ENCODE measurements at places on chromosomes 16 and 17.

- no peak for DNase-seq
Observed at GRCh38 chr17:72810991-72811508, 281.4 kb downstream of the SLC39A11 start.

GRCh38 chr17:45672301-45672700, 111.8 kb upstream of the CRHR1 start:
- no peak for DNase-seq

GRCh38 chr17:47937941-47938340, 3.4 kb upstream of the PNPO start:
- no peak for DNase-seq

GRCh38 chr16:50980666-50981065, 170.4 kb downstream of the SALL1 start:
- no peak for DNase-seq

- DNase-seq = no peak
Observed at GRCh38 chr17:75517297-75517865, 1.1 kb downstream of the TSEN54 start.

- no peak for DNase-seq
Observed at GRCh38 chr17:77451894-77452852, 311.4 kb downstream of the SEC14L1 start.

DNA sequence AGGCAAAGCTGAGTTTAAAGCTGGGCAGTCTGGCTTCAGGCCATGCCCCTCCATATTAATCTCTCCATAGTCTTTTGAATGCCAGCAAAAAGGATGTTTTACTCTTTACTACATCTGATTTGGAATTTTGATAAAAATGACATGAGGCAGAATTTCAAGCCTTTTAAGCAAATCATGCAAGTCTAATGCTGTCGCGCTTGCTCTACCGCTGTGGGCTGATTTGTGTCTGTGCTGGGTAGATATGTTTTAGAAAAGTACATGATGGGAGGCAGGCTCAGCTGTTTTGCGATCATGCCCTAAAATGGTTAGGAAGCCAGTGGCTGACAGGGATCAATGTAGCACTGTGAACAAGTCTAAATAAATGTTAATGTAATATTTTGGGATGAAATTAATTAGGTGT, 311.9 kb downstream of the CA10 start:
- no peak for DNase-seq

GRCh38 chr17:49554694-49555494, 20.8 kb upstream of the NXPH3 start:
- no peak for DNase-seq

DNA sequence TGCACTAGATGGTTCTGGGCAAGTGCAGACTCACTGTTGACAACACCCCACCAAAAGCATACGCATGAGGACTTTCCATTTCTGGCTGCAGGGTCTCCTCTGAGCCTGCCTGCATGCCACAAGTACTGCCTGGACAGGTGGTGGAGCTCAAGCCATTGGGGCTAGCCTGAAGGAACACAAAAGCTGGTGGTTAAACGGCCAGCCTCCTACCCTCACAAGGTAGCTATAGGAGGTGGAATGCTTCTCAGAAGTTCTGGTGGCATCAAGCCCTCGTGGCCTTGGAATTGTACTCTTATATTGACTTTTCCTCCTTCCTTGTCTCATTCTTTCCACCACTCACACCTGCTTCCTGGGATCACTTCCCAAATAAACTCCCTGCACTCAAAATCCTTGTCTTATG, 56.6 kb upstream of the BCAR1 start:
- no peak for DNase-seq

DNA sequence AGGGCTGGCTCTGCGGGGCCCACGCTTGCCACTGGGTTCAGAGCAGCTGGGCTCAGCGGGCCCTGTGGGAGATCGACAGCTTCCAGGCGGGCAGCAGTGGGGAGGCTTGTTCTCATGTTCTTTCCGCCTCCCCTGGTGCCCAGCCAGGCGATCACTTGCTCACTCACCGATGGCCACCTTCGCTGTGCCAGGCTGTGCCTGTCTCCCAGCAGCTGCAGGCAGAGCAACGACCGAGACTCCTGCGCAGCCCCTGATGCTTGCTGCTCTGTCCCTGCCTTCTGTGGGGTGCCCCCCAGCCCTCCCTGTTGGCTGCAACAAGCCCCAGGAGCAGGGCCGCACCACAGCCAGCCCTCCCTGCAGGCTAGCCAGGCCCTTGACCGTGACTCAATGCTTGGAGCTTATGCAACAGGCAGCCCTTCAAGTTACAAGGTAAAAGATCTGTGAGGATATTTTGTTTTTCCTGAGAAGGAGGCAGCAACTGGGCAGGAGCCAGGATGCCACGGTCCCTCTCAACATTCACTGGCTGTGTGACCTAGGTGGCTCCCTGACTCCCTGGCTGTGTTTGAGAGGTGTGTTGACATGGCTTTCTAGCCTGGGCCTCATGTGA, 9.6 kb upstream of the SPNS2 start:
- no peak for DNase-seq

GRCh38 chr16:84769416-84769815, 50.4 kb upstream of the CRISPLD2 start:
- no peak for DNase-seq

- peak; percentile 32 for DNase-seq
Observed at GRCh38 chr16:49520492-49521038, 147.0 kb downstream of the C16orf78 start.

DNA sequence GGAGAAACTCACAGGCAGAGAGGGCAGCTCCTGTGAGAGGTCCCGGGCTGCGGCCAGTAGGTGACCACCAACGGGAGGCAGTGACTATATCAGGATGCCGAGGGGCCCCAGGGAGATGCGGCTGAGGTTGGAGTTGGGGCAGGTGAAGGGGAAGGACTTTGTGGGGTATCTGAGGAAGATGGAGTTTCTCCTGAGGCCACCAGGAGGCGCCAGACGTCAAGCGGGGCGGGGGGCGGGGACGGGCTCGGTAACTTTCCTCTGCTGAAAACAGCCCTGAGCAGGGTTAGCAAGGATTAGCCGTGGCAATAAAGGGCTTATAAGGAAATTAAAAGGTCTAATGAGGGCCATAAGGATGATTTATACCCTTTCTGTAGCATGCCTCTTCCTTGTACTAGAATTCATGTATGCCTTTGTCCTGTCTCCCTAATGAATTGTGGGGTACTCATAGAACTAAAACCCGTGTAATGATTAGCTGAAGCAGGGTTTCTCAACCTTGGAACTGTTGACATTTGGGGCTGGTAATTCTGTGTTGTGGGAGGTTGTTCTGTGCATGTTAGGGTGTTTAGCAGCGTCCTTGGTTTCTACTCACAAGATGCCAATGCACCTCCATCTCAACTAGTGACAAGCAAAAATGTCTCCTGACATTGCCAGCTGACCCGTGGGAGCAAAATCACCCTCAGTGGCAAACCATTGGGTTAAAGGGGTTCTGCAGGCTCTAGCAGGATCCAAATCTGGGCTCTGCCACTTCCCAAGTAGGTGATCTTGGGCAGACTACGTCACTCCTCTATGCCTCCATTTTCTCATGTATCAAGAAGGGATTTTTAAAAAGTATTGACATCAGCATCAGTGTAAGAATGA, 74.8 kb upstream of the GRIN2A start:
- DNase-seq = peak; percentile 15

GRCh38 chr17:51389875-51390274, 129.5 kb downstream of the UTP18 start:
- no peak for DNase-seq

DNA sequence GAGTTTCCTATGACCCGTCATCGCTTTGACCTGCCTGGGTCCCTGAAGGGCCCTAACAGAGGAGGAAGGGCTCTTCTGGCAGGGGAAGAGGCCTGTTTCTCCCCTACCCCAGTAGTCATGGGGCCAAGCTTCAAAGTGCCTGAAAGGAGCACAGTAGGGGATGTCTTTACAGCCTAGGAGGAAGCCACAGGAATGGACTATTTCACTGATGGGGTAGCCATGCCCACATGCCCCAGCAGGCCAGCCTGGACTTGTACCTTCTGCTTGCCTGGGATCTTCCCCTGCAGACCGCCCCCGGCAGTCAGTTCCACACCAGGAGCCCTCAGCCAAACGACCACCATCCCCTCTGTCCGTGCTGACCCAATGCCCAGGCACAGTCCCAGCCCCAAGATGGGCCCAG, 41.8 kb upstream of the PEMT start:
- no peak for DNase-seq

DNA sequence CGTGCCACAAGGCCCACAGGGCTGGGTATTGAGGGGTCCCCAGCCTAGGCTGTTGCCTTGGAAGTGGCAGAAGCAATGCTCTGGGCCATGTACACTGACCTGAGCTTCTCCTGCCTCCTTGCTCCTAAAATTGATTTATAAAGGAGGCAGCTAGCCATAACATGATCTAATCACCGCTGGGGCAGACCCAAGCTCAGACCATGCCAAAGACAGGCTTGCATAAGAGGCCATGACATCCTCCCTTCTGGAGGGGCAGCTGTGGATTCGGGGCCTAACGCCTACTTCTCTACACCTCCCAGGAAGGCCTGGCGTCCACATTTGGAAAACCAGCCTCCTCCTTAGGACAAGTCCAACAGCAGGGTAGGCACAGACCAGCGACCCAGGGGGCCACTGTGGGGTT, 12.3 kb downstream of the HSD11B2 start:
- DNase-seq = no peak

DNA sequence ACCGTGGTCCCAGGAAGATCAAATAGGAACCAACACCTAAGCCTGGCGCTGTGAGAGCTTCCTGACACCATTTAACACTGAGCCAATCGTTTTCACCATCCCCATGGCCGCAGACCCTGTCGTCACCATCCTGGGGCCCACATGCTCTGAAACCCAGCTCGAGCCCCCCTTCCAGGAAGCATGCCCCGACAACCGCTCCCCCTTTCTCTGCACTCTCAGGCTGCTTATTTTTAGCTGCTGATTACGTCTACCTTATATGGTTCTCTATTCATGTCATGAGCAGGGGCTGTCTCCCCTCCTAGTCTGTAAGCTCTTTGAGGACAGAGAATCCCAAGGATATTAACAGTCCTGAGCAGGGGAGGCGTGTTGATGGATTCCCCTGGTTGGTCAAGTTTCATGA, 10.5 kb downstream of the SRL start:
- DNase-seq = no peak

DNA sequence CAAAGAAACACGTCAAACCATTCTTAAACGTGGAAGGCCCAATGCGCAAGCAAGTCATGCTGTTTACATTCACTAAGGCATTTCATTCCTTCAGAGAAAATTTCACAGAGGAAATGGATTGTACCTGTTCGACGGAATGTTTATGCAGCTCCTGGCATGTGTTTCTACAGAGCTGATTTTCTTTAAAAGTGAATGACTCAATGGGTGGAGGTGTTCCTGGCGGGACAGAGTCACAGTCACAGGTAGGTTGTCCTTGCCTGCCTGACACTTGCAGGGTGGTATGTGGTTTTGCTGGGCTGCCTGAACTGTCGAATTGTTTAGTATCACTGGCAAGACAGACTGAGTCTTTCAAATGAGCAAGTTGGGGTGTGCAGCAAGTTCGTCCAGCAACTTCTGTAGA, 11.6 kb downstream of the PALB2 start:
- no peak for DNase-seq

DNA sequence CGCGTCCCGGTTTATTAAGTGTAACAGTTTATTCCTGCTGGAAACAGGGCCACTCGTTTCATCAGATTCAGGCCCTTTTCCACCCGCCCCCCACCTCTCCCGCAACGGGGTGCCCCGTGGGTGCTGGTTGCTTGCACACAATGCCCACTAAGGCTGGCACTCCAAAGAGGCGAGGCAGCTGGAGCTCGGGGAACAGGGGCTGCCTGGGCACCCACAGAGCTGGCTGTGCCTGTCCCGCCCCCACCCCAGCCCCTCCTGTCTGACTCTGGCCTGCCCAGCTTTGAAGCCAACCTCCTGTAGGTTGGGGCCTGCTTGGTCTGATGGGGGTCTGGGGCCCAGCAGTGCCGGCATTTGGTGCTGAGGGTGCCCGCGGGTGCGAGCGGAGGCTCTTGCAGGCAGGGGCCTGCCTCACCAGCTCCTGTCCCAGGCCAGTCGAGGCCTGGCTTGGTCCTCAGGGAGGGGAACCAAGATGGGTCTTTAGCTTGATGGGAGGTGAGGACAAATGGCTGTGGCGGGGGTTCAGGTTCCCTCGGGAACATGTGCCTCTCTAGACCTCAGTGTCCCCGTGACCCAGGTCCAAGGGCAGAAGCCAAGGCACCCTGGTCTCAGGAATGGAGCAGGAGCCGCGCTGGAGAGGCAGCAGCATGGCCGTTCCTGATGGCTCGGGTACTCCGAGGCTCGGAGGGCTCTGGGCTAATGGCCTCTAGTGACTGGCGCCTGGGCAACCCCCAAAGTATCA, 20.1 kb downstream of the MYBBP1A start:
- DNase-seq = no peak

- no peak for DNase-seq
Observed at GRCh38 chr16:53100889-53101288, 46.1 kb downstream of the CHD9 start.

DNA sequence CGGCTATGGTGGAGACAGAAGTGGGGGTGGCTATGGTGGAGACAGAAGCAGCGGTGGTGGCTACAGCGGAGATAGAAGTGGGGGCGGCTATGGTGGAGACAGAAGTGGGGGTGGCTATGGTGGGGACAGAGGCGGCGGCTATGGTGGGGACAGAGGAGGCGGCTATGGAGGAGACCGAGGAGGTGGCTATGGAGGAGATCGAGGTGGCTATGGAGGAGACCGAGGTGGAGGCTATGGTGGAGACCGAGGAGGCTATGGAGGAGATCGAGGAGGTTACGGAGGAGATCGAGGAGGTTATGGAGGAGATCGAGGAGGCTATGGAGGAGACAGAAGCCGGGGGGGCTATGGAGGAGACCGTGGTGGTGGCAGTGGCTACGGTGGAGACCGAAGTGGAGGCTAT, 24.1 kb downstream of the HEATR9 start:
- DNase-seq = no peak

GRCh38 chr16:52055381-52055780, 491.6 kb downstream of the TOX3 start:
- no peak for DNase-seq

DNA sequence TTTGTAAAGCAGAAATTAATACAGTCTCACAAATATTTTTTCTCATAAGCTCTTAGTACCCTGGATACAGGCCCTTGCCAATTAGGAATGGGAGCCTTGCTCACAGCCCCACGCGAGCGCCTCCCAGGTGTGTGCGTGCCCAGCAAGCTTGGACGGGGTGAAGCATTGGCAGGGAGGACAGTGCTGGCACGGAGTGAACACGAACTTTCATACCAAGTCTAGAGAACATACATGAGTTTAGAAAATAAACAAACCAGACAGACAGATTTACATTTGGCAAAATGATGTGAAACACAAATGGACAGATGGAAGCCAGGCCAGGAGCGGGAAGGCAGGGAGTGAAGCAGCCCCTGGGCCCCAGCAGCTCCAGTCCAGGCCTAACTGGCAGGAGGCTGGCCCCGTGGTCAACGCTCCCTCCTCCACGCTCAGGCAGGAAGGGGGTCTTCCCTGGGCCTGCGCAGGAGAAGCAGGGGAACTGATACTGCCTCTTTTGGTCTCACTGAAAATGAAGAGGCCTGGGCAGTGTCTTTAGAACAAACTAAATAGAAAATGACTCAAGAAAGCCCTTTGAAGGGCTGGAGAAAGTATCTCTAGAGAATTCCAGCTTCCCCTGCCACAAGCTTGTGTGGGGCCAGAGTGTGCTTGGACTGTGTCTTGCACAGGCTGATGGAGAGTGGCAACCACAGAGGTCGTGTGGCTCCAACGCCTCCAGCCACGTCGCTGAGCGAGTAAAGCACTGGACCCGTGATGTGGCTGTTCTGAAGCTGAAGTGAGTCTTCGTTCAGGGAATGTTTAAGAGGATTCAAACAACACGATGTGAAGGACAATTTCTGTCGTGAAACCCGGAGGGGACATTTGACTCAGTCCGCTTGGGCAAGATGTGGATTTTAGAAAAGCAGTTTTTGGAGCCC, 9.9 kb upstream of the FOXJ1 start:
- DNase-seq = no peak

Measured in NCI-H1105 (cell line).